ENCODE measurements at places on chromosomes 11 and 22. TPM values are rescaled to one million over a fixed set of nuclear protein-coding genes. Genes with fewer than 3 reads are reported as not detected.

- no peak for DNase-seq
Measured at GRCh38 chr11:11107076-11107723, 245.8 kb downstream of the CSNK2A3 start.

GRCh38 chr11:68825571-68825970 is 16.1 kb downstream of the CPT1A start:
- peak; percentile 14 for DNase-seq

GRCh38 chr11:43578346-43579170 is 102.0 kb upstream of the HSD17B12 start:
- DNase-seq, result no peak

GRCh38 chr11:73389134-73389525 is 12.9 kb downstream of the RELT start:
- no peak for DNase-seq

DNA sequence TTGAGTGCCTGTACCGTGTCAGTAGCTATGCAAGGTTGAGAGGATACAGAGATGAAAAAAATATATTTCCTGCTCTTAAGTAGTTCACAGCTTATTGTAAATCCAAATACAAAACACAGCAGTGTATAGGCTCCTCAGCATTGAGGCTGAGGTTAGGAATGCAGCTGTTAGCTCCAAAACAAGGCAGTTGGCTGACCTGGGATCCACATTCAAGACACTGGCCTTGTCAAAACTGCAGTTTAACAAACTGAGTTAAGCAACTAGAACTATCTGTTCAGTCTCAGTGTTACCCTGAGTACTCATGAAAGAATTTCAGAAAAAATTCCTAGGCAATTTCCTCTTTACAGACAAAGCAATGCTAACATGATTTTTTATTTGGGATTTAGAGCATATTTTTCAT is 42.8 kb downstream of the REXO2 start:
- no peak for DNase-seq

DNA sequence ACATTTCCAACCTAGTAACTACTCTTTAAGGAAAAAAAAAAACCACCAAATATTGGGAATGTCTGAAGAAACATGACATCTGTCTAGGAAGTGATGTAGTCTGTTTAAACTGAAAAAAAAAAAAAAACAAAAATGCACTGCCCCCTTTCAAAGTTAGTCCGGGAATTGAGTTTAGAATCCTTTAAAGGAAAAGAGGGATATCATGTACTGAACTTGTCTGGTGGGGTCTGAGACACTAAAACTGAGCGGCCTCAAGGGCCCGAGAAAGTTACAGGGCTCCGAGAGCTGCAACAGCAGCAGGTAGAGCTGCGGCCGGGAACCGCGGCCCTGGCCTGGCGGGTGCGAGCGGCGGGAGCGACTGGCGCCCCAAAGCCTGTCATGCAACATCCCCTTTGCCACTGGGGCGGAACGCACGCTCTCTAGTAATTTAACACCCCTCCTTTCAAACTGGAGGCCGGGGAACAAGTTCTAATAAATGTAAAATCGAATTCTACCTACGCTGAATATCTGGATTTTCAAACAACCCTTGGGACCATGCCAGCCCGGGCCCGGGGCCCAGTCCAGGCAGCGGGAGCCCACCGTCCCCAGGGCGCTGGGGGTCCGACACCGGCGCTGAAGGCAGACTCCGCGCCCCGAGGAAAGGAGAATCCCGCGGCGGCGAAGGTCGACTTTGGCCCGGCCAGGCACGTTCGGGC is 736 bp downstream of the RDX start:
- peak; percentile 76 for DNase-seq

GRCh38 chr11:73969091-73969490 is 13.6 kb downstream of the UCP2 start:
- no peak for DNase-seq

Gene OR52A1
- total RNA-seq, result not detected

DNA sequence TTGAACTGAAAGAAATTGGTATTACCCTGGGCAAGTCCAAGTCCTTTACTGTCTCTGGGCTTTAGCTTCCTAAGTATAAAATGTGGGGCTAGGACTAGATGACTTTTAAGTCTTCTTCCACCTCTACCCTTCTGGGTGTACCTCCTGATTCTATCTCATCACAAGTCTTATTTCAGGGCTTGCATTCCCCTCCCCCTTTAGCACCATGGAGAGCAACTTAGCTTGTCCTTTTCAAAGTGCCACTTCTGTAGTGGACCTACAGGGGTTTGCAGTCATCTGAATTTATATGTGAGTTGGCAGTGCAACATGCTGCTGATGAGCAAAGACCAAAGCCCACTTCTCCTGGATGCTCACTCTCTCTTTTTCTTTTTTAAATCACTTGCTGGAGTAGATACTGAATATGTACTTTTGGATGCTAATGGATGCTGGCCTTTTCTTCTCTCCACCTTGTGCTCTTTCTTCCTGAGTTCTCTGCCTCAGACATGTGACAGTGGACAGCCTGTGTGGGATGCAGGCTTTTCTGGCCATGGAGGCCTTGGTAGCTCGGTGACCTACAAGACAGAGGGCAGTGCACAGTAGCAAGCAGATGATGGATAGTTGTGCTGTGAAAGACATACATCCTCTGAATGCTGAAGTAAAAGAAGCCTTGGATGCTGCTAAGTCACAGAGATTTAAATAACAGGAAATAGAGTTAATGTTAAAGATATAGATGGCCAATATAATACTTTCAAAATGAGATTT is 185.0 kb downstream of the NELL1 start:
- DNase-seq, result no peak

- DNase-seq, result no peak
Measured at GRCh38 chr11:3224401-3225057, 5.9 kb upstream of the MRGPRG start.

- peak; percentile 75 for DNase-seq
Measured at GRCh38 chr11:14904745-14905103, 12.7 kb upstream of the CYP2R1 start.

Gene HBD
- total RNA-seq, result not detected

DNA sequence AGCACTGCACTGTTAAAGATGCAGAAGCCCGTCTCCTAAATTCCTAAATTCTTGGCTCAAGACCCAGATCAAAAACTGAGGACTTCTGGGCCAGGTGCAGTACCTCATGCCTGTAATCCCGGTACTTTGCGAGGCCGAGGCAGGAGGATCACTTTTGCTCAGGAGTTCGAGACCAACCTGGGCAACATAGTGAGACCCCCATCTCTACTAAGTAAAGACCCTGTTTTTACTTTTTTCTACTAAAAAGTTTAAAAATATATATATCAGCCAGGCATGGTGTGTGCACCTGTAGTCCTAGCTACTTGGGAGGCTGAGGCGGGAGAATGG is 29.7 kb downstream of the PDGFB start:
- DNase-seq, result no peak

- no peak for DNase-seq
Measured at GRCh38 chr11:119673052-119673758, 55.8 kb downstream of the NECTIN1 start.

- DNase-seq, result no peak
Measured at GRCh38 chr11:69554849-69555248, 73.4 kb downstream of the LINC01488 start.

DNA sequence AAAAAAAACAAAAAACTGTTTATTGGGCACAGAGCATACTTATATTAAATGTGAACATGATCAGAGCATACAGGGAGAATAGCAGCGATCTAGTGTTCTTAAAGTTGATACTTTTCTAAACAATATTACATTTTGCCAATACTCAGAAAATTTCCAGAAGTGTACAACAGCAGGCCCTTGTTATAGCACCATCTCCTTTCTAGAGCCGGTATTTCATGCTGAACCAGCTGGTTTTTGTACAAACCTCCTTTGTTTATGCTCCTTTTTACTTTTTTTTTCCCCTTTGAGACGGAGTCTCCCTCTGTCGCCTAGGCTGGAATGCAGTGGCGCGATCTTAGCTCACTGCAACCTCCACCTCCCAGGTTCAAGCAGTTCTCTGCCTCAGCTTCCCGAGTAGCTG is 90.7 kb downstream of the PPP6R3 start:
- no peak for DNase-seq

Gene C11orf86
- total RNA-seq, result not detected

Gene SUSD2
- total RNA-seq, result 22.5 TPM

Gene OR8D4
- total RNA-seq, result not detected

- DNase-seq, result peak; percentile 9
Measured at GRCh38 chr11:60345489-60345888, 18.4 kb downstream of the MS4A6E start.

Gene KRTAP5-7
- not detected for total RNA-seq

GRCh38 chr22:43561415-43562178 is 149.8 kb downstream of the MPPED1 start:
- no peak for DNase-seq

DNA sequence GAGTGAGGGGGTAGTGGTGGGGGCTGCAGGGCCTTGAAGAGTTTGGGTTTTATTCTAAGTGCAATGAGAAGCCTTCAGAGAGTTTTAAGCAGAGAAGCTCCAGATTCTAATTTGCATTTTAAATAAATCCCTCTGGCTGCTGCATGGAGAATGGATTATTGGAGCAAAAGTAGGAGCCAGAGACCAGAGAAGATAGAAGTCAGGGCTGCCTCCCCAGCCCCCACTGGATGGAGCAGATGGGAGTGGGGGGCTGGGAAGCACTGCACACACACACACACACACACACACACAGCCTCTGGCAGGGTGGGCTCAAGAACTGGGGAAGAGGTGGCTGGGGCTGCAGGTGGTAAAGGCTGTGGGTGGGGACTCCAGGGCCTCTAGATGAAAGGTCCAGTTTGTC is 75.6 kb downstream of the TSPAN18 start:
- no peak for DNase-seq

- DNase-seq, result no peak
Measured at GRCh38 chr11:131840545-131840944, 470.1 kb downstream of the NTM start.

DNA sequence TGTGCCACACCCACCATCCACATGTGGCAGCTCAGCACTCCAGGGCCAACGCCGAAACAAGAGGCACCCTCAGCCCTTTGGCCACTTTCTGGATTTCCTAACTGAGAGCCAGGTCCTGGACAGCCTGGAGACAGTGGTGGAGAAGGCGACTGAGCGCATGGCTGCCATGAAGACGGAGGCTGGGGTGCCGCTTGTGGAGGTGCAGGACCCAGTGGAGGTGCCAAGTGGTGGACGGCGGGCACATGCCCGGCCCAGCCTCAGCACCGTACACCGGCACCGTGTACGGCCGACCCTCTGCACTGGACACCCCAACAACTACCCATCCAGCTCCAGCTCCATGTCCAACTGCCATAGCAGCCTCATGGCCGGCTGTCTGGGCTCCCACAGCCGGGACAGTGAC is 1.5 kb downstream of the CCDC116 start:
- DNase-seq, result no peak

Gene C1QTNF4
- 3.7 TPM for total RNA-seq

Data from thyroid gland (tissue), 4 donors.